Effector memory CD8-positive, alpha-beta T cell (primary cell): ENCODE measurements at places on chromosomes 13 and 19.

DNA sequence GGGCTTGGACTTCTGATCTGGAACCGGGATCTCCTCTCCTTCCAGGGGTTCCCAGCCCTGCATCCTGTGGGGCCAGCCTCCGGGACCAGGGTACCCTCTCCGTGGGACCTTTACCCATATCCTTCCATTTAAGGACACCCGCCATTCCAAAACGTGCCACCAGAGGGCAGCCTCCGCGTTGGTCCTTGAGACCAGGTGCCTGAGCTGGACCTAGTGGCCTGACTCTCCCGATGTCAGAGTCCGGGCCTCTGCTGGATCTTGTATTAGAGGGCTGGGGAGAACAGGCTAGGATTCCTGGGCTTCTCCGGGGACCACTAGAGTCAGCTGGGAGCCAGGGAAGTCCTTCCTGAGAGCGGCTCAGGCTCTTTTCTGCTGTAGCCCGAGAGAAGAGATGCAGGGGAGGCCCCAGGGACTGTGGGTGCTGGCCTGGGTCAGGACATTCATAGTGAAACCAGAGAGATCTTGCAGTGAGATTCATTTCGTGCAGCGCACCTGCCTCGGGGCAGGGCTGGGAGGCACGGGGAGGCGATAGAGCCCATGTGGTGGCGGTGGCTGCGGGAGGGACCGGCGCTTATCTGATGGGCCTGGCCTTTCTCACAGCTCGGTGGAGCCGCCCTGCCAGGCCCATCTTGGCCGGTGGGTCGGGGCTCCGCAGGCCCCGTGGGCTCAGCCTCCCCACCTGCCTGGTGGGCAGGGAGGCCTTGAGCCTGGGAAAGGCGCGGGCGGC lies 9.8 kb upstream of the SLC7A10 start:
- DNase-seq, result peak; percentile 72

DNA sequence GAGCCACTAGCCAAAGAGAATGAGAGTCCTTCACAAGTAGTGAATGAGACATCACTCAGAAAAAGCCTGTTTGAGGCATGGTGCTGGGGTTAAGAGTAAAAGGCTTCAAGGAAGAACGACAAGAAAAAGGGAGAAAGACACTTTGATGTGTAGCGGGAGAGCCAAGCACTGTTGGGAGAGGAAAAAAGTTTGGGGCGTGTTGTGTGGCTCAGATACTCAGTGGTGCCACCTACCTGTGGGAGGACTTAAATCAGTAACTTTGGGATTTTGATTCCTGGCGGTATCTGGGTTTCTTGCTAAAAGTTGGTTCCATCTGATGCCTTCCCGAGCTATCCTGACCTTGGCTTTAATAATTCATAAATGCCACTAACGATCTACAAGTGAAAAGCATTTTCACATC lies 12.3 kb downstream of the ELSPBP1 start:
- no peak for DNase-seq

GRCh38 chr13:34411894-34412293 lies 530.2 kb upstream of the NBEA start:
- DNase-seq, result no peak

GRCh38 chr19:6604906-6605305 lies 14.0 kb upstream of the CD70 start:
- no peak for DNase-seq

- no peak for DNase-seq
Observed at GRCh38 chr19:50658441-50659317, 9.4 kb downstream of the C19orf81 start.

DNA sequence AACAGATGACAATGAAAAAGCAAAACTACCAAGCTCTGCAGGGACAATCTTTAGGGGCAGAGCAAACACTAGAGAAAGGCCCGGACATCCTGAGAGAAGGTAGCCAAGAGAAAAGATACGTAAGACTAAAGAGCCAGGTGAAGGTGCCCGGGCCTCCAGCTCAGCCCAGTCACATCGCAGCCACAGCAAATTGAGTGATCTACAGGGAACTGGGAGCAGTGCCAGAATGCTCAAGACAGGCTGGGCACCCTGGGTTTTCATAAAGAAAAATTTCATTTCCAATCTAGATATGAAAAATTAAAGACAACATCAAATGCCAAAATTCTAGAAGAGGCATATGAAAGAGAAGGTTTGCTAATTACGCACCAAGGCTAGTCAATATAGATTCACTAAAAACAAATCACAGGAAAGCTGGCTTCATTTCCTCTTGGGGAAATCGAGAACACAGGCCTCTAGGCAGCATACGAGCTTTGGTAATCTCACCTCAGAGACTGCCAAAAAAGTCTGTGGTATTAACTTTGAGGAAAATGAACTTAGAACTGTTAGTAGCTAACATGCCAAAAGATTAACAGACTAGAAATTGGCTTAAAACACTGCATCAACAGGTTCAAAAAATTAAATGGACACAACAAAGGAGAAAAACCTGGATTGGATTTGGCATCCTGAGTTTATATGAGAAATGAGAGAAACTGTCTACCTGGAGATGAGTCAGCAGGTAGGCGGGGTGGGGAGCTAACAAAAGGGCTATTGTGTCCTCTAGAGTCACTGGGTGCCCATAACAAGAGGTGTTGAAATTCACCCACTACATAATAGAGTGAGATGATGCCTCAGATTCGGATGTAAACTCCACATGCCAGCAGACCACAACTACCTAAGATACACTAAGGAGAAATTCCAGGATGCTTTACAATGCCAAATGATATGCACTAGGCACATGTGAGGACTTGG lies 6.6 kb downstream of the ANKRD10 start:
- no peak for DNase-seq

- DNase-seq, result no peak
Observed at GRCh38 chr13:53507741-53508140, 479.1 kb downstream of the OLFM4 start.

- DNase-seq, result no peak
Observed at GRCh38 chr13:106588367-106588766, 20.4 kb upstream of the ARGLU1 start.

DNA sequence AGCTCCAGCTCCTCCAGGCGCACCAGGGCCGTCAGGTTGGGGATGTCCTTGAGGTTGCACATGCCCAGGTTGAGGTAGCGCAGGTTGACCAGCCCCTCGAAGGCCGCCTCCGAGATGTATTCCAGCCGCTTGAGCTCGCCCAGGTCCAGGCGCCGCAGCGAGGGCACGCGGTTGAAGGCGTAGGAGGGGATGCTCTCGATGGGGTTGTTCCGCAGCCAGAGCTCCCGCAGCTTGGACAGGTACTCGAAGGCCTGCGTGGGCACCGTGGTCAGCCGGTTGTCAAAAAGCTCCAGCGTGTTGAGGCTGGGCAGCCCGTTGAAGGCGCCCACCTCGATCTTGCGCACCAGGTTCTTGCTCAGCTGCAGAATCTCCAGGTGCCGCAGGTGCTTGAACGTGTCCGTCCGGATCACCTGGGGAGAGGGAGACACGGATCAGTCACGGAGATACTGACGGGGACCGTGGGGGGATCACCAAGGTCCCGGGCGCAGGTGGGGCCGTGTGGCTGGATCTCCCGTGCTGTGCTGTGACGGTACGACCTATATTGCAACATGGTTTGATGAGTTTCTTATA lies 5.4 kb upstream of the ASPDH start:
- DNase-seq, result no peak

DNA sequence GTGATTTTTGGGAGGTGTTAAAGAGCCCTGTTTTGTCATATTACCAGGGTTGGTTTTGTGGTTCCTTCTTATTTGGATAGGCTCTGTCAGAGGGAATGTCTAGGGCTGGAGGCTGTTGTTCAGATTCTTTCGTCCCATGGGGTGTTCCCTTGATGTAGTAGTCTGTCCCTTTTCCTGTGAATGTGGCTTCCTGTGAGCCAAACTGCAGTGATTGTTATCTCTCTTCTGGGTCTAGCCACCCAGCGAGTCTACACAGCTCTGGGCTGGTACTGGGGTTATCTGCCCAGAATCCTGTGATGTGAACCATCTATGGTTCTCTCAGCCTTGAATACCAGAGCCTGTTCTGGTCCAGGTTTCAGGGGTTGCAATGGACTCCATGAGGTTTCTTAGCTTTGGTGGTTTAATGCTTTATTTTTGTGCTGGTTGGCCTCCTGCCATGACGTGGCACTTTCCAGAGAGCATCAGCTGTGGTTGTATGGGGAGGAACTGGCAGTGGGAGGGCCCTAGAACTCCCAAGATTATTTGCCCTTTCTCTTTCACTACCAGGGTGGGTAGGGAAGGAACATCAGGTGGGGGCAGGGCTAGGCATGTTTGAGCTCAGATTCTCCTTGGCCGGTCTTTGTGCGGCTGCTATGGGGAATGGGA lies 78.8 kb downstream of the SPRY2 start:
- no peak for DNase-seq

- DNase-seq, result no peak
Observed at GRCh38 chr13:64871742-64872141, 2358.4 kb downstream of the PCDH9 start.

GRCh38 chr13:109154966-109155761 lies 525.8 kb downstream of the MYO16 start:
- DNase-seq, result no peak

DNA sequence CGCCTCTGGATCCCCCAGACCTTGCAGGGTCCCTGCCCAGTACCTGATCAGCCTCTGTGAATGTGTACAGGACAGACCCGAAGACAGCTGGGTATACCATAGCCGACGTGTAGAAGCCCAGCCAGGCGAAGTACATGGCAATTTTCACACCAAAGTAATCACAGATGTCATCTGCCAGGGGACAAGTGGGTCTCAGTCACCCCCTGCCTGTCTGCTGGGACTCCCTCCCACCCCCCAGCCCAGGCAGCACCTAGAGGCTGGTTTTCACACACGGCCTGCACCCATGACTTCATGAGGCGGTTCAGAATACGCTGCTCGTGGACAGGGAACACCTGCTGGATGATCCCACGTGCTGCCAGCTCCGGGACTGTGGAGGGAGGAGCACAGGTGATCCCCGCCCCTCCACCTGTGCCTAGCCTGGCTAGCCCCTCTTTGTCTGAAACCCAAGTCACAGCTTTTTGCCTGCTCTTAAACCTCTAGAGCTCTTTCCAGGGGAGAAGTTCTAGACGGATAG lies 3.6 kb downstream of the ANO8 start:
- DNase-seq, result no peak

DNA sequence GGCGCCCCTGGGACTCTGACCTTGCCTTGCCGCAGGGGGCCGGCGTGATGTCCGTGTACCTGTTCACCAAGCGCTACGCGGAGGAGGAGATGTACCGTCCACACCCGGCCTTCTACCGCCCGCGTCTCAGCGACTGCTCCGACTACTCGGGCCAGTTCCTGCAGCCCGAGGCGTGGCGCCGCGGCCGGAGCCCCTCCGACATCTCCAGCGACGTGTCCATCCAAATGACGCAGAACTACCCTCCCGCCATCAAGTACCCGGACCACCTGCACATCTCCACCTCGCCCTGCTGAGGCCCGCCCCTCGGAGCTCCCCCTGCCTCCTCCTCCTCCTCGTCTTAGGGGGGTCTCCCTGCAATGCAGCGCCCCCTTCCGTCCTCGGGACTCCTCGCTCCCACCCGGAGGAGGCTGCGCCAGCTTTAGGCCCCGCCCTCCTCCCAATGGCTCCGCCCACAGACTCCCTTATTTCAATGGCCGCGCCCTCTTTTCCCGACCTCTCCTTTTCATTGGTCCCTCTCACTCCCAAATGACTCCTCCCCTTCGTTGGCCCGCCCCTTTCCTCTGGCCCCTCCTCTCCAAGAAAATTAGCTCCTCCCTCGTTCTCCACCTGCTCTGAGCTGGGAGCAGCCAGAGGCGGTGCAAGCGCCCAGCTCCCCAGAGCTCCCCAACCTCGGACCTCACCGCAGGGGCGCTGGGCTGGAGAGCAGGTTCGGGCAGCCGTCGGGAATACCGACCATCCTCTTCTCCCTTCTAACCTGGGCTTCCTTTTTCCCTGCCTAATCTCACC lies 20.5 kb upstream of the CACNG8 start:
- DNase-seq, result no peak

GRCh38 chr19:2613507-2614295 lies 88.8 kb downstream of the GNG7 start:
- DNase-seq, result peak; percentile 66

GRCh38 chr19:2627319-2627829 lies 75.1 kb downstream of the GNG7 start:
- DNase-seq, result no peak

DNA sequence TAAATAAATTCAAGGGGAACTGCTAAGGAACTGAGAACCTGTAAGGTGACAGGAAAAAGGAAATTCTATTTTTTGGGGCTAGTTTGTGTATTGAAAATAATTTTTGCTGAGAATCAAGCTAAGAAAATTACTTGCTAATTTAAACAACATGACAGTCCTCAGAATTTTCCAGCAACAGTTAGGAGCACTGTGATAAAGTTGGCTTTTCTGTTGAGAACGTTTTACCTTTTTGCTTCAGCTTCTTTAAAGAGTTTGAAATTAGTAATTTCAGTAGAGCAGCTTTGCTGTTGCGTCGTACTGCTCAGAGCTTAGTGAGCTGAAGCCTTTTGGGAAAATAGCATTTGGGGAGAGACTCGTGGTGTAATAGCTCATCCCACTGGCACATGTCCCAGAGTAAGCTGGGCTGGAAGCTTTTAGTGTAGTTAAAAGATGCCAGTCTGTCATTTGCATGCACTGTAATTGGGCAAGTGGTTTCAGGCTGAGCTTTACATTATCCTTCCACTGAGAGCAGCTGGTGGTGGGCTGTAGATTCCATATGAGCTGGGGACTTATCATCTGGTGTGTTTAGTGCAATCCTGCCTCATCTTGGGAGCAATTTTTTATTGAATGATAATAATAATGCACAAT lies 69.8 kb downstream of the LRCH1 start:
- DNase-seq, result no peak

DNA sequence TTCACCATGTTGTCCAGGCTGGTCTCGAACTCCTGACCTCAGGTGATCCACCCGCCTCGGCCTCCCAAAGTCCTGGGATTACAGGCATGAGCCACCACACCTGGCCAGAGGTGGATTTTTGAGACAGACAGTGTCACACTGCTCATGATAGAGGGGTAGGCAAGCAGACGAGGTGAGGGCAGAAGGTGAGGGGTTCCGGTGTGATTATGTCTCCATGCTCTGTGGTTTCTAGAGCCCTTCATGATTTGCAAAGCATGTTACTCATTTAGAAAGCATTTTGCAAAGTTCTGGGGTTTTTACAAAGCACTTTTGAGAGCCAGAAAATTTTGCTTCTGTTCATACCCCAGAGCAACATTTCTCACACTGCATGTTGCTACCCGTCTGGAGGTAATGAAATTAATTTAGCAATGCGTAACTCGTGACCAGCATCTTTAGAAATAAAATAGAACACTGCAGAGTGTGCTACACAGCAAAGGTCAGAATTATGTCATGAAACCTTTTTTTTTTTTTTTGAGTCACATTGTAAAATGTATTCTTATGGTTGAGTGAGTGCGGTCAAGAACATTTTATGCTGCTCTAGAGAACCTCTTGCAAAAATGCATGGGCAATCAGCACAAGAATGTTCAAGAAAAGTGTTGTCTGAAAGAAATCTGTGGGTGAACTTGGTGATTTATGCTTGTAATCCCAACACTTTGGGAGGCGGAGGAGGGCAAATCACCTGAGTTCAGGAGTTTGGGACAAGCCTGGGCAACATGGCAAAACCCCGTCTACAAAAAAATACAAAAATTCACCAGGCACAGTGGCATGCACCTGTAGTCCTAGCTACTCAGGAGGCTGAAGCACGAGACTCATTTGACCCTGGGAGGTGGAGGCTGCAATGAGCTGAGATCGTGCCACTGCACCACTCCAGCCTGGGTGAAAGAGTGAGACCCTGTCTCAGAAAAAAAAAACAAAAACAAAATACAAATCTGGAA lies 58.0 kb downstream of the MAP4K1 start:
- peak; percentile 55 for DNase-seq

- DNase-seq, result no peak
Observed at GRCh38 chr13:63843766-63844699, 2428.4 kb upstream of the PCDH20 start.

- no peak for DNase-seq
Observed at GRCh38 chr19:4889034-4889815, 13.5 kb downstream of the ARRDC5 start.
